SHP77 (cell line): ENCODE measurements at places on chromosomes 5 and 9.

GRCh38 chr5:157308836-157309465 lies 43.0 kb downstream of the CYFIP2 start:
- DNase-seq, result no peak

DNA sequence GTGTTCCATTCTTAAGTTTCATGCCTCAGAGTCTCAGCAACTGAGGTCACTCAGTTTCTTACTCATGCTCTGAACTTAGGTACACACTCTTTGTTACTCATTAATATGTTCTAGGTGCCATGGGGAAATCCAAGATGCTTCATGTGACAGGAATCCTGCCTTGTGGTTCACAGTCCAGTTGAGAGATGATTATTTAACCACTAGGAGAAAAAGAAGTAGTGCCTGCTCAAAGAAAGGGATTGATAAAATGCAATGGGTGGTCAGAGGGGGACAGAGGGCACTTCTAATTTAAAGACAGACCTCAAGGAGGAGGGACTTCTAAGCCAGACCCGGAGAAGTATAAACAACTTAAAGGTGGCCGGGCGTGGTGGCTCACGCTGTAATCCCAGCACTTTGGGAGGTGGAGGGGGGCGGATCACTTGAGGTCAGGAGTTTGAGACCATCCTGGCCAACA lies 69.0 kb downstream of the UGCG start:
- no peak for DNase-seq

GRCh38 chr9:136178773-136179075 lies 26.2 kb downstream of the LHX3 start:
- no peak for DNase-seq

- DNase-seq, result no peak
Observed at GRCh38 chr5:173316339-173317020, 11.7 kb downstream of the STC2 start.

- DNase-seq, result no peak
Observed at GRCh38 chr9:2645569-2645968, 24.0 kb downstream of the VLDLR start.
